Right ventricle myocardium superior (tissue), 1 donor: ENCODE measurements at places on chromosomes 6 and 20. TPM values are rescaled to one million over a fixed set of nuclear protein-coding genes. Genes with fewer than 3 reads are reported as not detected.

RNF182 gene
- total RNA-seq = not detected

KIAA0408 gene
- total RNA-seq = 3.1 TPM

- DNase-seq = no peak
Measured at GRCh38 chr6:32890831-32891230, 36.8 kb downstream of the PSMB9 start.

DNA sequence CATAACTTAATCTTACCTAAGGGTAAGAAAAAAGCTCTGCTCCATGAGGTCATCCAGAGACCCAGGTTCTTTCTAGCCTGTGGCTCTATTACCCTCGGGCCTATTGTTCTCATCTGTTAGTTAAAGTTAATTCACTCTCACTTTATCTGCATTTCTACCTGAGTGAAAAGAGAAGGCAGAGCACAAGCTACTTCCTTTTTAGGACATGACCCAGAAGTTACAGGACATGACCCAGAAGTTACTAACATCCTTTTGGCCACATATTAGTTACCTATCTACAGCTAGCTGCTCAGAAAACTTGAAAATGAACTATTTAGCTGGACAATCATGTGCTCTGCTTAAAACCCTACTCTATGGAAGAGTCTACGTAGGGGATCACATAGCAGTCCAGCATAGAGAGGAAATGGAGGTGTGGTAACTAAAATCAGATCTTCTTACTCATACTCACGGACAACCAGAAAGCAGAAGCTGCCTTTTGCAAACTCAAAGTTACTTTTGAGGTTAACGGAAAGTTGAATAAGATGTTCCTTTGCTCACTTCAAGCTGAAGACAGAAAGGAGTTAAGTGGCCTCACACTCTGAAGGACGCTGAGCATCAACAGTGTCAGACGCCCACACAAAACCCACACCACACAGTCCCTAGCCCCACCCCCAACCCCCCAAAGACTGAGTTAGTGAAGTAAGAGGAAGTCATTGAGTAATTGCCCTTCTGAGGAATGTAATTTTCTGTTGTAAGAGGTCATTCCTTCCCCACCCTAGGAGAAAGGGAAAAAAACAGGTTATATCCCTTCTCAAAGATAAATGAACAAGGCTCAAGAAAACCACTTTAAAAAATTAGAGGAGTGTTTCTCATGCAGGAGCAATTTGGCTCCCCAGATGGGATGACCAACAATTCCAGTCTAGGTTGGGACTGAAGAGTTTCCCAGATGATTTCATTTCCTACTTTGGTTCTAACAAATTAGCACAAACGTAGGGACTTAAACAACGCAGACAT lies 45.9 kb upstream of the TAB2 start:
- DNase-seq = no peak

DNA sequence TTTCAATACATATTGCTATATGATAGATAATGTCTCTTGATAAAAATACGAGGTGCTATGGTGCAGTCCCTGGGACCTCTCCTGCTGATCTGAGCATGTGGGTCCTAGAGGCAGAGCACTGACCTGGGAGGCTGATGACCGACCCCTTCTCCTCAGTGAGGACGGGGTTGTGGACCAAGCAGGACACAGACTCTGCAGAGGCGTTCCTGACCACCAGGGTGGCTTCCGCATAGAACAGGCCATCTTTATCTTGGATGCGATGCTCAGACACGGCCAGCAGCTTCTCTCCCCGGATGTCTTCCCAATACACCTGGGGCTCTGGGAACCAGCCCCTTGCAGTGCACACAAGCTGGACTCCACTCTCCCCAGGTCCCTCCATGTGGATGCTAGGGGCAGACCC lies 4.2 kb downstream of the BTNL2 start:
- DNase-seq = no peak

DNA sequence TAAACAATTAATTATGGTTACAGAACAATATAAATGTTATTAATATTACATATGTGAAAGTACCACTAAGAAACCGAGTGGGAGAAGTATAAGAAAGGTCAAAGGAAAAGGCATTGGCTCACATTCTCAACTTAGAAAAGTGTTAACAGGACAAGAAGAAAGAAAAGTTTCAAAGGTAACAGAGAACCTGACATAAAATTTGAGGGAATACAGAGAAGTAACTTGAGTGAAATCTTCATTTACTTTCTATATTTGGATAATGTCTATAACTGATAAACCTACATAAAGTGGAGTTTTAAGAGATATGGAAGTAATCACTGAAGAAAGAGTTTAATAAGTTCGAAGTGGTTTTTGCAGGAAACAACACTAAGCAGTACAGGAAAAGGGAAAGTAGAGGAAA lies 30.1 kb downstream of the REPS1 start:
- DNase-seq = no peak

DNA sequence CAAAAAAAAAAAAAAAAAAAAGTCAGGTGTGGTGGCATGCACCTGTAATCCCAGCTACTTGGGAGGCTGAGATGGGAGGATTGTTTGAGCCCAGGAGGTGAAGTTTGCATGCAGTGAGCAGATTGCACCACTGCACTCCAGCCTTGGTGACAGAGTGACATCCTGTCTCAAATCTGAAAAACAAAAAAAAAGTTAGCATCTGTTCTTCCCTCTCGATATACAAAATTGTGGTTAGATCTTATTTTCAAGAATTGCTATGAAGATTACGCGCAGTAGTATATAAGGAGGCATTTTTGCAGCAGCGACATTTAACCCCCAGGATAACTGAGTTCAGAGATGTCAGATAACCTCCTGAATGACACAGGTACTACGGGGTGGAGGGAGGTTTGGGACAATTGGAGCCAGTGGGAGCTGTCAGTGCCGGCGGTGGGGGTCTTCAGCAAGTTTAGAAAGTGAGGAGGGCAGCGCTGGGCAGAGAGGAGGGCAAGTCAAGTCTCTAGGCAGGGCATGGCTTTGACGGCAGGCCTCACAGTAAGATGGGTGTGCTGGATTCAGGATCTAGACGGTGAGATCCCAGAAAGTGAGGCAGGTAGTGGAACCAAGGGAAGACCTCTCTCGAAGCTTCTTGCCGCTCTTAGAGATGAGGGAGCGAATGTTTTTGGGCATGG lies 26.2 kb upstream of the MRPS18A start:
- no peak for DNase-seq

DNA sequence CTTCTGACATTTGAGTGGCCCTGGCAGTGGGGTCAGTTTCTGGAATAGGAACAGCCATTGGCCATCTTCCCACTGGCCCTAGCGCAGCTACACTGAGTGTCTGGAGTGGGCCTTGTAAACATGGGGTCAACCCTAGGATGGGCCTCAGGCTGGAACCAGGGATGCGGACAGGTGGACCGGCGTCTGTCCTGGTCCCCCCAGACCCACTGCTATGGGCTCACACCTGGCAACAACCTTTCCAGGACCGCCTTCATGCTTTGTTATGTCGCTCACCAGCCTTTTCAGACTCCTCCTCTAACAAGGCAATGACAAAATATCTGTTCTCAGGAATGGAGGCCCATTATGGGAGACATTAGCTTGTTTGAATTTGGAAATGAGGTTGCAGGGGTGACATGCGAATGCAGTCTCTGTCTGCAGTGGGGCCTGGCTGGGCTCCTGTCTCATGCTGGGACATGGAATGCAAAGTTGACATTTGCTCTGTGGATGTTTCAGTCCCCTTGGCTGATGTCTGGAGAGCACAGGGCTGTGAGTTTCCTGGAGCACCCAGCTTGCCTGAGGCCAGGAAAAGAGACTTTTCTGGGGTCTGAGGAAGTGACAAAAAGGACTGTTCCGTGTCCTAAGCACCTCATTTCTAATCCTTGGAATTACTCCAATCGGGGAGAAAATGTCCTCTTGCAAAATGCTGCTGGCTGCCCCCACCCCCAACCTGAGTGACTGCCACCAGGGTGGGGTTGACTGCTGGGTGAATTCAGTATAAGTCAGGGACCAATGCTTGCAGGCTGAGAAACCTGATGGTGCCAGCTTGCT lies 98.7 kb upstream of the PMEPA1 start:
- no peak for DNase-seq
